CD4-positive, alpha-beta T cell treated with Interleukin-2 at 100 ng/mL for 4 hours (primary cell): ENCODE measurements at places on chromosomes 7 and 10.
A peak's percentile ranks its signal among the peaks of the same experiment; 100 is the strongest.

- DNase-seq: peak; percentile 56
These were observed 147.5 kb downstream of the RTKN2 start for GRCh38 chr10:62121187-62121530.

- DNase-seq: no peak
These were observed 31.1 kb downstream of the CTNNA3 start for GRCh38 chr10:67664942-67665341.

GRCh38 chr10:131087464-131088215 lies 223.9 kb downstream of the TCERG1L start:
- DNase-seq: no peak

DNA sequence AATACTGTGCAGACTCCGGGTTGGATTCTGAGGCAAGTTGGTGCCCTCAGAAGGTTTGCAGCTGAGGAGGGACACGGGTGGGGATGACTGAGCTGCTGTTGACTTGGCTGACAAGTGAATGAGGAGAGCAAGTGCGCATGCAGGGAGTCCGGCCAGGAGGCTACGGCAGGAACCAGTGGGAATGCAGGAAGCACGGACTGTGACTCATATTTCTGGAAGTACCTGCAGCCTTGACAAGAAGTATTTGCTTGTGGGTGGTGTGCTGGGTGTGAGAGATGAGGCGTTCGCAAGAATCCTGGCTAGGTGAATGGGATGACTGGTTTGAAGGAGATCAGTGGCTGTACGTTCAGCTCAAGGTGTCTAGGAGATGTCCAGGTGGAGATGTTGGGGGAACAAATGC lies 30.8 kb upstream of the FXYD4 start:
- no peak for DNase-seq

DNA sequence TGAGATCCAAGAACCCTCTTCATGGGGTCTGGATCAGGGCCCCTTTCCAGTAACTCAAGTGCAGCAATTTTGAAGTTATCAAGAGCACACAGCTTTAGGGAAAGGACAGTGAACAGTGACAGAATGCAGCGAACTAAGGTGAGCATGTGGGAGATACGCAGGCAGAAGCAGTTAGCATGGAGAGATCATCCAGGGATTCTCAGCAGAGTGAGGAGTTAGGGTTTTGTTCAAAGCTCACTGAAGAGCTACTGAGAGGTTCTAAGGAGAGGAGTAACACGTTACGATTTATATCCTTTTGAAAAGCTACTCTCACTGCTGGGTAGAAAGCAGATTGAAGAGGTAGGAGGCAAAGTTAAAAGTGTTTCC lies 83.6 kb upstream of the MPP7 start:
- DNase-seq: no peak

- no peak for DNase-seq
These were observed 101.7 kb downstream of the HOXA1 start for GRCh38 chr7:26993816-26994810.

DNA sequence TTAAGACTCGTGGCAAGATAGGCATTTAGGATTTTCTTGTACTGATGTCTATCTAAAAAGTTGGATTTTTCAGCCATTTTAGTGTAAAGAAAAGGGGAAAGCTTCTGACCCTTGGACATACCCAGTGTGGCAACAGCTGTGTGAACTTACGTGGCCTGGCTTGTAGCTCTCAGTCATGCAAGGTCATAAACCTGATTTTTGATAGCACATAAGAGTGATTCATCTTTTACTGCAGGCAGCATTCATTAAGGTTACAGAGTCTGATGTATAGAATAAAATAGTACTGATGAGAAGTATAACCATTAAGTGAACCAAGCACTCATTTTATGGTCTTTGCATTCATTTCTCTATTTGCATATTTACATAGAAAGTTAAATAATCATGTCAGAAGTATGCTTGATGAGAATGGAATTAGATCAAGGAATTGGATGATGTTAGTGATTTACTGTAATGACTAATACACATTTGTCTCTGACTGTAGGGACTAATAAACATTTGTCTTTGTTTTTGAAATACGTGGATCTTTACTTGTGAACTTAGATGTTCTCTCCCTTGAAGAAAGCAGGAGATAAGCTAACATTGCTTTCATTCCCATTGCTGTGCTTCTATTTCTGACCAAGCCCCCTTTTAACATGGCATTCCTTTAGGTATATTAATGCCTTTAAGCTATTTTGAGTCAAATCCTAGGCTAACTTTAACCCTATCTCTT lies 88.2 kb downstream of the GSDME start:
- no peak for DNase-seq

DNA sequence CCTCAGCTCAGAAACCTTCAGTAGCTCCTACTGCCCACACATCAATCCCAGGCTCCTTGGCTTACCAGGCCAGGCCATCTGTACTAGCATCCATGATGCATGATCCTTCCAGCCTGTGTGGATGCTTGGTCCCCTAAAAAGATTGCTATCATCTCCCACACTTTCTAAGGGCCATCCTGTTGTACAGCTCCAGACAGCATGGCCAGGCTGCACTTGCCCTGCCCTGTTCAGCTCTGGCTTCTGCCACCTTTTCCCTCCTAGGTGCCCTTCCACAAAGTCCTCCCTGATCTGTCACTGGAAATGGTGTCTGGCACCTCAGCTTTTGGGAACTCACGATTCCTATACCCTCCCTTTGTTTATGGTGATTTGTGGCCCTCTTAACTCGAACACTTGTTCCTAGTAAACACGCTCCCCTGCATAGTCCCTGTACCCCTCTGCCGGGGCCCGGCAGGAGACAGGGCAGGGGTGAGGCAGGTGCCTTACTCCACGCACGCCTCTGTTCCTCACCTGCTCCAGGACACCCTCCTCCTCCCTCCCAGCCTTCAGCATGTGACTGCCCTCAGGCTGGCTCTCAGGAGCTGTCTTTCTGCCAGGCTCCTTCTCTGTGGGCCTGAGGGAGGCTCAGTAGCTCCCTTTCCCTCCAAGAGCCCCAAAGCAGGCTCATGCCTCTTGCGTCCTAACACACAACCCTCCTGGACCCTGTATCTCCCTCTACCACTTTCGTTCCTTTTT lies 71.8 kb downstream of the CDH23 start:
- DNase-seq: no peak

DNA sequence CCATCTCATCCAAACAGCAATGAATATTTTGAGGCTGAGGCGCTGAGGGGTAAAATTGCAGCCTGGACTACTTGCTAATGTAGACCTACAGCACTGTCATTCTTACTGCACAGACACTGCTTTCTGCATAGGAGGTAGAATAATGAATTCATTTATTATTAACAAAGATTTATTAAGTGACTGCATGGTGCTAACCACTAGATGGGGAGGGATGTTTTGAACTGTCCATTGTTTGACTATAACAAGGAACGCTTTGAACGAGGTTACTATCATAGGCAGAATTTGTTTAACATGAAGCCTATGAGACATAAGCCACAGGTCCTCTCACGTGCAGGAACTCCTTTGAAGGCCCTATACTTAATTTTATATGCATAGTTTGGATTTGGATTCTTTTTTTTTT lies 143.8 kb downstream of the CFTR start:
- no peak for DNase-seq

DNA sequence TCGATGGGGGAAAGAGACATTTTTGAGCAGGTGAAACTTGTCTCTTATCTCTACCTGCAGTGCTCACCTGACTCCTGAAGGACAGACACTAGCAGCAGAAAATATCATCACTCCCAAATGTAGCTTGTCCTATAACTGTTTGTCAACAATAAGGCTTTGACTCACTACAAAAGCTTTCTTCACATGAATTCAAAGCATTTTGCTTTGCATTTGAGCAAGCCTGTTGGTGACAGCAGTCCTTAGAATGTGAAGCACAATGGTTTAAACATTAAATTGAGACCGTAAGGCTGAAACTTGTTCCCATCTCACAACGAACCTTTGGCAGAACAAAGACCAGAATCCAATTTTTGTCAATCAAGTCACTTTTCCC lies 30.6 kb upstream of the ZNRF2 start:
- no peak for DNase-seq

DNA sequence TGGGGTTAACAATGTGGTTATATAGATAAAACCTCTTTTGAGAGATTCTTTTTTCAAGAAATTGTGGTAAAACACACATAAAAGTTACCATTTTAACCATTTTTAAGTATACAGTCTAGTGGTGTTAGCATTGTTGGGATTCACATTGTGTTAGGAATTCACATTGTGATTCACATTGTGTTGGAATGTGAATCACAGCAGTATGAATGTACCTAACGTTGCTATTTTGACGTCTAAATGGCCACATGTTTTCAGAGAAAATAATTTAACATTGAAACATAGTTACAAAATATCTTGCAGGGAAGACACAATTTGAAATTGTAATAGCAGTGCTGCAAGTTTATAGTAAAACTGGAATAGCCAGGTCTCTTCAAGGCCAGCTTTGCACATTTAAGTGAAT lies 129.0 kb downstream of the BICC1 start:
- no peak for DNase-seq

DNA sequence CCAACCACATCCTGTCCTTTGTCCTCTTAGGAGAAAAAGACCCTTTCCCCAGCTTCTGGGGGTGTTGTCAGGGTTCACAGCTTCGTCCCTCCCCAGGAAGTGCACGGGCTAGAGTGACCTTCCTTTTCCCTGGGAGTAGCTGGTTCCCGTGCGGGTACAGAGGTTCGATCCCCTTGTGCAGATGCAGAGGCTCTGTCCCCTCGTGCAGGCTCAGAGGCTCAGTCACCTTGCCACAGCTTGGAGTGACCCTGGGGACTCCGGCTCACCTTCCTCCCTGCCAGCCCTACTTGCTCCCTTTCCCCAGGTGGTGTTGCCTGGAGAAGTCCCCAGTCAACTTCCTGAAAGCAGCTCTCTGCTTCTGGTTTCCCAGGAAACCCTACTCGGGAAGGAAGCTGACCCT lies 60.0 kb upstream of the TCERG1L start:
- no peak for DNase-seq

- DNase-seq: no peak
These were observed 168.7 kb downstream of the FRMD4A start for GRCh38 chr10:14162061-14162460.

DNA sequence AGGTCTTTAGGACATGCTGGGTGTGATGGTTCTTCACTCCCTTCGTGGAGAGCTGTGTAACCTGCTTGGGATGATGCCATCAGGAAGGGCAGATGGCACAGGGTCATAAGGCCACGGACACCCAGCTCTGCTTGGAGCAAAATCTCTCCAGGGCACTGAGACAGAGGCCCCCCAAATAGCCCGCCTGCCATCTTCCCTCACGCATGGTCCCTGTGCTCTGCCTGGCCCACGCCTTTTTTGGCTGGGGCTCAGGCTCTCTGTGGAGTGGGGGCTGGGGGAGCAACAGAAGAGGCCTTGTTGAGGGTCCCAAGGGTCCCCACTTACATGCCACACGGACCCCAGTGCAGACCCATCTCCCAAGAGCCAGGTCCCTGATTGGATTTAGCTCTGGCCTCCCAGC lies 93.3 kb upstream of the RET start:
- DNase-seq: no peak

DNA sequence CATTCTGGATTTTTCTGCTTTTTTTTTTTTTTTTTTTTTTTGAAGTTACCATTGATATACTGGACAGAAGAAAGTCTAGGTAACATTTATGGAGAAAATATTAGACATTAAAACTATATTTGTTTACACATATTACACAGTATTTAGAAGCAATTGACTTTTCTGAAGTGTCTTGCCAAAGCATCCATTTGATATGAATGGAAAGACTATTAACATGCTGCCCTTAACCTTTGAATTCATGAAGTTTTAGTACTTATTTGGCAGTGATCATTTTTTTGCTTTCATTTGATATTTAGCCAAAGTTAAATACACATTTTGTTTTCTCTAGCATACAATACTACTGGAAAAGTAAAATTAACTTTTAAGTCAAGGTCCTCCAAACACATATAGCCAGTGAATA lies 210.0 kb downstream of the SEMA3A start:
- no peak for DNase-seq

- DNase-seq: no peak
These were observed 18.9 kb downstream of the INSIG1 start for GRCh38 chr7:155316427-155317113.

DNA sequence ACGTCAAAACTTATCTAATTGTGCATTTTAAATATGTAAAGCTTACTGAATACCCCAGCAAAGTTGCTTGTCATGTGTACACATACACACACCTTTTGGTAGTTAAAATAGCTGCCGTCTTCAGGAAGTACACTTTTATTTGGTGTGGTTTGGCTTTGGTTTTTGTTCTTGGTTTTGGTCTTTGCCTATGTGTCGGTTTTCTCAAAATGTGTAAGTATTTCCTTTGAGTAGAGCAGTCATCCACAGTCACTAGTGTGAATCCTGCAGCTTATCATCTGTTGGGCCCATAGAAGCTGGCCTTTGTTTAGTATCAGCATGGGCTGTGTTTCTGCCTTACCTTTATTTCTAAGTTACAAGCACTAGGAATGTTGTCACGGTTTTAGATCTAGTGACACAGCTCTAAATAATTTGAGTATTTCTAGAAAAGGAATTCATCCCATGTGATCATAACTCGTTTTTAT lies 35.3 kb downstream of the NET1 start:
- peak; percentile 57 for DNase-seq

DNA sequence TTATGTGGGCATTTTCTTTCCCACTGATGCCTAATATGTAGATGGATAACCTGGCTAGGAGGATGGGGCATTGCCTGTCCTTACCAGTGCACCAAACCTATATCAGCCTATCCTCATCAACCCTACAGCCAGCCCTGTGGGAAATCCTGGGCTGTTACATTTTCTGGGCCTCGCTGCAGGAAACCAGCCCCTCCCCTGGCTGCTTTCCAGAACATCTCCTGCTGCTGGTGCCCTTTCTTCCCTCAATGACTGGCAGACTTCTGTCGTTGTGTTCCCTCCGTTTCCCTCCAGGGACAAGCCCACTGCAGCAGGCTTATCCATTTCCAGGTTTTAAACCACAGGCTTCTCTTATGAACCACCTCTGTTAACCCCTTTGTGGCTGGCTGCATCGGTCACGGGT lies 486.1 kb upstream of the COBL start:
- no peak for DNase-seq

- no peak for DNase-seq
These were observed 13.1 kb upstream of the SLC26A3 start for GRCh38 chr7:107816011-107816566.

- DNase-seq: no peak
These were observed 132.5 kb downstream of the NOC3L start for GRCh38 chr10:94230134-94230785.

DNA sequence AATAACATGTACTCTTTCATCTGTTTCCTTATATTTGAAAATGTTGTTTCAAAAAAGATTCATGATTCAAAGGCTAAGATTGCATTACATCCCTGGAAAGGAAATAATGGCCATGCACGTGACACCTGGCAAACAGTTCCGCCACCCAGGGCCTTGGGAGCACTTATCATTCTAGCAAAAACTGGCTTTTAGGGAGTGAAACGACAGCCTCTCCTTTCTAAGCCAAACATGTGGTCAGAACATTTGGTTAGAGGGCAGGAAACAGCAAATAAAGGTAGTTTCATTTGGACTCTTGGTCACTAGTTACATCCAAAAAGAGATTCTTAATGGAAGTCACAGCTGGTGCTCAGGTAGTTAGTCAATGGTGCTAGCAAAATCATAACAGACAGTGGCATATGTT lies 83.5 kb downstream of the FAS start:
- DNase-seq: no peak

DNA sequence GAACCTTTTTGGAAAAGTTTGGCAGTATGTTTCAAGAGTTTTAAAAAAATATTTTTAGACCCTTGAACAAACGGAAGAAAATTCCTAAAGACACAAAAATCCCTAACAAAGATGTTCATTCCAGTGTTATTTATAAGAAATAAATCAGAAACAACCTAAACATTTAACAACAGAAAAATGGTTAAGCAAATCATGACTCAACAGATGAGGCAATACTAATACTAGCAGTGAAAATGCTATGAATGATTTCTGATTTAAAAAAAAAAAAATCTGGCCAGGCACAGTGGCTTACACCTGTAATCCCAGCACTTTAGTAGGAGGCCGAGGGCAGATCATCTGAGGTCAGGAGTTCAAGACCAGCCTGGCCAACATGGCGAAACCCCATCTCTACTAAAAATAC lies 61.0 kb downstream of the ARHGAP12 start:
- DNase-seq: no peak
